Endodermal cell (in vitro differentiated cells): ENCODE measurements at places on chromosomes 5 and 9. TPM values are rescaled to one million over a fixed set of nuclear protein-coding genes. Genes with fewer than 3 reads are reported as not detected.

GRCh38 chr5:14353726-14354474 lies 210.8 kb downstream of the TRIO start:
- no peak for DNase-seq

DNA sequence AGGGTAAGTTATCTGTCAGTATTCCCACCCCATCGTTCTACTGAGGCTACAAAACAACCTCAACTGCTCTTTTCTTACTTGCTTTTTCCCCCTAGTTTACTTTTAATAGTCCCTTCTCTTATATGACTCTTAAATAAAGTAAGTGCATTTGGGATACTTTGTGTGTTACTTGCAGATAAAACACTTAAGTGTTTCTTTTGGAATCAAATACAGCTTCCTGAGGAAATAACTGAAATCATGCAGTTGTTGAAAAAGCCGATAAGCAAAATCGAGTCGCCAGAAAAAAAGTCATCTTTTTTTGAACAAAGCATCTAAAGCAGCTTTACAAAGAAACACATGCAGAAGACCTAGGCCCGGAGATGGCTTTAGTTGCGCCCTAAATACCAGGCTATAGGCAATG lies 53.5 kb upstream of the EPB41L4A start:
- no peak for DNase-seq

The ANKRD31 gene
- 0.16 and 0.29 TPM in 2 replicates for total RNA-seq

DNA sequence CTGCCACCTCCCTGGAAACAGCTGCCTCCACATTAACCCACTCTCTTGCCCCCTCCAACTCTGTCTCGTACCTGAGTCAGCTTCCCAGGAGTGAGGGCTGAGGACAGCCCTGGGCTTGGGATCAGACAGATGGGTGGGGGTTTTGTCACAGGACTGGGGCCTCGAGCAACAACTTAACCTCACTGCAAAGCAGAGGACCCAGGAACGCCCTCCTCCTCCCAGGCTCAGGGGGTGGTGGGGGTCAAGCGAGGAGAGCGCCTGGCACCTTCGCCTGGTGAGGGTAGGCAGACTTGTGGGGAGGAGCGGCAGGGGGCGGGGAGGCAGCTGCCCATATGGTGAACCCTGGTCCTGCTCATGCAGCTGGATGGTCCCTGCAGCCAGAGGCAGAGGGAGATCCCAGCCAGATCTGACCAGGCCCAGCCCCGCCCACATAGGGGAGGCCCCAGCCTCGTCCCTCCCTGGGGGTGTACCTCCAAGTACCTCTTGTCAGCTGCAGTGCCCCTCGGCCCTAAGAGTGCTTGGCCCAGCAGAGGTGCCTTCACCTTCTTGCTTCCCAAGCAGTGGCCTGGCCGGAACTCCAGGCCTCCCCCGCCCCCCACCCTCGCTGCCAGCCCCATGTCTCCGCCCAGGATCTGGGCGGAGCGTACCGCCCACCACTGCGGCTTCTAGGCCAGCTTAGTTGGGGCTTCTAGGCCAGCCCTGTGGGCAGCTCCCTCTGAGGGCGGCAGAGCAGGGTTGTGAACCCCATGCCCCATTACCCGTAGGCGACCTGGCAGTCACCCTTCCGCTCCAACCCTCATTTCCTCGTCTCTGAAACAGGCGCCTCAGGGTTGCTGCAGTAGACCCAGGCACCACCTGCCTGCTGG lies at the start of gene SARDH:
SARDH (minus strand) TSS at position 579 of the 866 bp plus-strand sequence. CDS start 4,179 bp downstream, outside the sequence.
- peak; percentile 96 for DNase-seq

GRCh38 chr5:171541341-171541776 lies 121.9 kb downstream of the FGF18 start:
- no peak for DNase-seq
